ENCODE measurements at places on chromosomes 6 and 20. TPM values are rescaled to one million over a fixed set of nuclear protein-coding genes. Genes with fewer than 3 reads are reported as not detected.

The MICB gene
- 0.59 TPM for total RNA-seq

The DNAH8 gene
- total RNA-seq = not detected

The CALHM6 gene
- total RNA-seq = 0.91 TPM

The ELOVL4 gene
- total RNA-seq = 0.15 TPM

The CAP2 gene
- 284 TPM for total RNA-seq

The ACTL10 gene
- not detected for total RNA-seq

The WFDC12 gene
- total RNA-seq = not detected

The LGSN gene
- total RNA-seq = not detected

The UNC5CL gene
- total RNA-seq = 0.27 TPM

The PTK7 gene
- total RNA-seq = 0.64 TPM

The CCN6 gene
- total RNA-seq = not detected

The TCEA2 gene
- 21.0 TPM for total RNA-seq

The NKX2-2 gene
- not detected for total RNA-seq

The CASS4 gene
- 0.86 TPM for total RNA-seq

The BACH2 gene
- 11.0 TPM for total RNA-seq

The THBS2 gene
- 3.6 TPM for total RNA-seq

The DOK5 gene
- 1.2 TPM for total RNA-seq

The PPP1R16B gene
- 0.51 TPM for total RNA-seq

The ISM1 gene
- total RNA-seq = 3.7 TPM

GRCh38 chr6:80226699-80227098, 120.2 kb downstream of the BCKDHB start:
- no peak for DNase-seq

GRCh38 chr6:34671367-34671766, 25.2 kb downstream of the ILRUN start:
- DNase-seq = no peak

DNA sequence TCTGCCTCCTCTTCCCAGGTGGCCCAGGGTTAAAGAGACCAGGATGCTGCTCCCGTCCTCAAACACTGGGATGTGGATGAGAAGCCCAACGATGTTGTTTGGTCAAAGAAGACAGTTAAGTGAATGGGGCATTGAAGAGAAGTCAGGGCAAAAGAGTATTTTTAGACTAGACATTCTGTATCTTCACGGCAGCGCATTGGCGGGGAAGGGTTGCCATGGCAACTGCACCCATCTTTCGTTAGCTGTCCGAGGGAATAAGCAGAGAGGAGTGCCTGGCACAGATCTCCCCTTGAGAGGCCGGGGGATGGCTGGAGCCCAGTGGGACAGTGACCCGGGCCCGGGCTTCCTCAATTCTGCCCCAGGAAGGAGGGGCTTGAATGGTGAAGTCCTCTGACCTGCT, 56.4 kb upstream of the GPR31 start:
- no peak for DNase-seq

- DNase-seq = no peak
Observed at GRCh38 chr6:2743280-2744208, 7.2 kb downstream of the MYLK4 start.

DNA sequence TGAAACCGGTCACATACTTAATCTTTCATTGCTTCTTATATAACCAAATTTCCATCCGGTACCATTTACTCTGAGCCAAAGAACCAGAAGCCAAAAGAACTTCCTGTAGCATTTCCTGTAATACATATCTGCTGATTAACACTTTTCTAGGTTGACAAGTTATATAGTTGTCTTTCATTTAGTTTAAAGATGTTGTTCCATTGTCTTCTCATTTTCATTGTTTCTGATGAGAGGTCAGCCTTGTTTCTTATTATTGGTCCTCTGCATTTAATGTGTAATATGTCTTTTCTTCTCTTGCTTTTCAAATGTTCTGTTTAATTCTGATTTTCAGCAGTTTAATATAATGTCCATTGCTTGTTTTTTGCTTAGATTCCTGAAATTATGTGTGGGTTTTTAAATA, 214.5 kb upstream of the CCN2 start:
- no peak for DNase-seq

GRCh38 chr6:131226459-131227157, 91.3 kb downstream of the AKAP7 start:
- DNase-seq = no peak

- DNase-seq = no peak
Observed at GRCh38 chr6:15829156-15829555, 166.3 kb upstream of the DTNBP1 start.

GRCh38 chr6:40312213-40313015, 274.8 kb downstream of the LRFN2 start:
- peak; percentile 26 for DNase-seq

DNA sequence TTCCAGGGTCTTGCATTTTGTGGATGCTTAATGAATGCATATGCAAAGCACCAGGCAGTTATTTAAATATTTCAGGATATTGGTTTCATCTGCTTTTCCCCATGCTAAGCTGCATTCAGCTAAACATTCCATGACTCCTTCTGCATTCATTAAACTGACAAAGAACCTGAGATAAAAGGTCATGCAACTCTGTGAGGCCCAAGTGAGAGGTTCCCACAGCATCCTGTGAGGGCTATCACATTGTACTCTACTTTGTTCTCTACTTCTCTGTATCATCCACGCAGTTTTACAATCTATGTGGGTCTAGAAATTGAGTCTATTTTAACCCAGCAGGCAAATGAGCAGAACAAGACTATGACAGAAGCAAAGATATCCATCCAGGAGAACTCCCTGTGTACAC, 86.4 kb upstream of the PRSS16 start:
- DNase-seq = no peak

GRCh38 chr6:48419992-48420391, 309.0 kb upstream of the PTCHD4 start:
- no peak for DNase-seq

- DNase-seq = no peak
Observed at GRCh38 chr6:107679457-107679856, 144.7 kb downstream of the SCML4 start.

DNA sequence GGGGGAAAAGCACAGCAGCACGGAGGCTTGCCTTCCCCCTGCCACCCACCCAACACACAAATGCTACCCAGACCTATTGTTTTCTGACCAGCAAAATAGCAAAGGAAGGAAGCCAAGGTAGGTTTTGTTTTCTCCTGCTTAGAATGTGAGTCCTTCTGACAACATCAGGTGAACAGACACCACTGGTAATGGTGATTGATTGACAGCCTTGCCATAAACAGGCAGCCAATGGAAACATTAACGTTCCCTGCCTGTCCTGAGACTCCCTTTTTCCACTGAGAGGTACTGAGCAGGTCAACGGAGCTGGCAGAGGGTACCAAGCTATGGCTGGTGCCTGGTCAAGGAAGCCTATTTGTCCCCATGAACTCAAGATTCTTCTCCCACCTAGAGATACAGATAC, 234.4 kb downstream of the ADGB start:
- no peak for DNase-seq

- no peak for DNase-seq
Observed at GRCh38 chr6:94272327-94272726, 853.0 kb upstream of the EPHA7 start.

DNA sequence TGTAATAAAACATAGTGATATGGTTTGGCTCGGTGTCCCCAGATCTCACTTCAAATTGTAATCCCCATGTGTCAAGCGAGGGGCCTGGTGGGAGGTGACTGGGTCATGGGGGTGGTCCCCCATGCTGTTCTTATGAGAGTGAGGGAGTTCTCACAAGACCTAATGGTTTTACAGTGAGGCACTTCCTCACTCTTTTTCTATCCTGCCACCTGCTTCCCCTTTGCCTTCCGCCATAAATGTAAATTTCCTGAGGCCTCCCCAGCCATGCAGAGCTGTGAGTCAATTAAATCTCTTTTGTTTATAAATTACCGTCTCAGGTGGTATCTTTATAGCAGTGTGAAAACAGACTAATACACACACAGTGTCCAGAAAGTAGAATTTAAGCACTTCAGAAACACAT, 78.5 kb downstream of the REPS1 start:
- no peak for DNase-seq

DNA sequence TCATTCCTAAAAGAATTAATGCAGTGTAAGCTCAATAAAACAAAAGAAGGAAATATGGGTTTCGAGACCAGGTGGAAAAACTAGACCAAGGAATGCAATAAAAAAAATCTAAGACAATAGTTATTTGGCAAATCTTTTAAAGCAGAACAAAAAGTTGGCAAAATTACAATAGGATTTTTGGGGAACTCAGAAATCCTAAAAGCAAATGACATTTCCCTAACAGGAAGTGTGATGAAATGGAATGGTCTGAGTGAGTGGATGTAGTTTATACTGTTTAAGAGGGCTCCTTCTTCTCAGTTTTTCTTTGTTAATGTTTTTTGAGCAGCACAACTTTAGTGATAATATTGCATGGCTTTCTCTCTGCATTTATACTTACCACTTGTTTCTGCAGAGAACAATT, 190.0 kb downstream of the PLCB4 start:
- no peak for DNase-seq

DNA sequence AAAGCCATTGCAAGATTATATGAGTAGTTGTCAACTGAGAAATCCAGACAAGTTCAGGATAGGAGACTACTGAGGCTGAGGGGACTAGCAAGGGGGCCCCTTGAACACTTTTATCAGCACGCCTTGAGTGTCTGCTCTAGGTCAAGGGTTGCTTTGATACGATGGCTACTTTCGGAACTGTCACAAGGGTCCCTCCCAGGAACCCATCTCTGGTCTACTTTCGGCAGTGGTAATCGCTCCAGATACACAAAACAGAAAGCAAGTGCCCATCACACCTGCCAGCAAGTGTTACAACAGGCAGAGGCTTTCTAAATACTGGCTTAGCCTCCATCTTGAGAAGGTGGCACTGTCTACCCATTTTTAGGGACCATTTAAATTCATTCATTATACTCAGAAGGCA, 61.1 kb downstream of the GJA10 start:
- DNase-seq = no peak

GRCh38 chr6:10419749-10420545, 5.1 kb upstream of the TFAP2A start:
- no peak for DNase-seq

- DNase-seq = no peak
Observed at GRCh38 chr20:19510611-19511010, 247.4 kb upstream of the RIN2 start.

- peak; percentile 23 for DNase-seq
Observed at GRCh38 chr20:50980851-50981713, 22.5 kb downstream of the MOCS3 start.

- DNase-seq = no peak
Observed at GRCh38 chr20:4638826-4639225, 82.9 kb upstream of the PRND start.

GRCh38 chr6:134079406-134079921, 27.0 kb upstream of the SLC2A12 start:
- DNase-seq = no peak

DNA sequence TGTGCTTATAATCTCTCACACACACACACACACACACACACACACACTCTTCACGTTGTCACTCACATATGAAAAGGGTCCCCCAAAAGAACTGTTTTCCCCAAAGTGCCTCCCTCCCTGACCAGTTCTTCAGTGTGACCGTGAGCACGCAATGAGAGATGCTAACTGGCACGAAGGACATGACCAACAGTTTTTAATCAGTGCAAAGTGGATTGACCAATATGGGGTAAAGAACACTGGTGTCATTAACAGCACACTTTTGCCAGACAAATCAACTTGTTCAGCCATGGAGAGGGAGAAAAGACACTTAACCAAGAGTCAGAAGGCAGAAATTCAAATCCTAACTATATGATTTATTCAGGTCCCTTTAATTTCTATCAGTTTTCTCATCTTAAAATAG, 15.0 kb downstream of the EXOC2 start:
- DNase-seq = no peak

GRCh38 chr6:138307816-138308730, 69.6 kb upstream of the SMIM28 start:
- no peak for DNase-seq

Data from gastrocnemius medialis (tissue), 4 donors.